Stimulated activated naive CD4-positive, alpha-beta T cell (primary cell): ENCODE measurements at places on chromosomes 5 and 9.
A peak's percentile ranks its signal among the peaks of the same experiment; 100 is the strongest.

- no peak for DNase-seq
Measured at GRCh38 chr5:26666371-26666770, 372.0 kb downstream of the CDH9 start.

GRCh38 chr9:33690143-33690933 is 105.0 kb upstream of the PRSS3 start:
- no peak for DNase-seq

- no peak for DNase-seq
Measured at GRCh38 chr5:179168664-179169063, 108.5 kb downstream of the ZNF354C start.

GRCh38 chr9:87853302-87853701 is 29.4 kb upstream of the SPATA31E1 start:
- no peak for DNase-seq

DNA sequence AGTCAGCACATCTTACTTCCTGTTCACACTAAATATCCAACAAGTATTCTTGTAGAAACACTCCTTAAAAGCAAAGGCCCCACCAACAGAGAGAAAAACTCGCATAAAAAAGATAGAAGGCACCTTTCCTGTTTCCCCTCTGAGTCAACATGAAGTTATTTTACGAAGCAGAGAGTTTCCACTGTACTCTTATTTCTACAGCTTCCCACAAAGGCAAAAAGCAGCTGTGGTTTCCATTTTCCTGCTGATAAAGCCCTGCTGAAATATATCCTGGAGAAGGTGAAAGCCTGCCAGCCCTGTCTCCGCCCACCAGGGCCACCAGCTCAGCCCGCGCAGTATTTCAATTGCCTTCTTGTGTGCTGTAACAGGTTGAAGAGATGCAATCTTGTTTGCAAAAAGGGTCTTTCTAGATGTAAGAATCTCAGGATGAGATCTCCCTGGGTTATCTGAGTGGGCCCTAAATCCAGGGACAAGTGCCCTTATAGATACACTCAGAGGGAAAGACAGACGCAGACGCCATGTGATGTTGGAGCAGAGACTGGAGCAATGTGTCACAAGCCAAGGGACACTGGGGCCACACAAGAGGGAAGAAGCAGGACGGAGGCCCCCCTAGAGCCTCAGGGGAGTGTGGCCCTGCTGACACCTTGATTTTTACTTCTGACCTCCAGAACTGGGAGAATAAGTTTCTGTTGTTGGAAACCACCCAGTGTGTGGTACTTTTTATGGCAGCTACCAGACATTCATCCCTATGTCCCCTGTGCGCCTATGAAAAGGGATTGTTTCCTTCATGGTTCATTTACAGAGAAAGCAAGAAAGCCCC is 19.9 kb downstream of the SEMA4D start:
- DNase-seq = no peak

DNA sequence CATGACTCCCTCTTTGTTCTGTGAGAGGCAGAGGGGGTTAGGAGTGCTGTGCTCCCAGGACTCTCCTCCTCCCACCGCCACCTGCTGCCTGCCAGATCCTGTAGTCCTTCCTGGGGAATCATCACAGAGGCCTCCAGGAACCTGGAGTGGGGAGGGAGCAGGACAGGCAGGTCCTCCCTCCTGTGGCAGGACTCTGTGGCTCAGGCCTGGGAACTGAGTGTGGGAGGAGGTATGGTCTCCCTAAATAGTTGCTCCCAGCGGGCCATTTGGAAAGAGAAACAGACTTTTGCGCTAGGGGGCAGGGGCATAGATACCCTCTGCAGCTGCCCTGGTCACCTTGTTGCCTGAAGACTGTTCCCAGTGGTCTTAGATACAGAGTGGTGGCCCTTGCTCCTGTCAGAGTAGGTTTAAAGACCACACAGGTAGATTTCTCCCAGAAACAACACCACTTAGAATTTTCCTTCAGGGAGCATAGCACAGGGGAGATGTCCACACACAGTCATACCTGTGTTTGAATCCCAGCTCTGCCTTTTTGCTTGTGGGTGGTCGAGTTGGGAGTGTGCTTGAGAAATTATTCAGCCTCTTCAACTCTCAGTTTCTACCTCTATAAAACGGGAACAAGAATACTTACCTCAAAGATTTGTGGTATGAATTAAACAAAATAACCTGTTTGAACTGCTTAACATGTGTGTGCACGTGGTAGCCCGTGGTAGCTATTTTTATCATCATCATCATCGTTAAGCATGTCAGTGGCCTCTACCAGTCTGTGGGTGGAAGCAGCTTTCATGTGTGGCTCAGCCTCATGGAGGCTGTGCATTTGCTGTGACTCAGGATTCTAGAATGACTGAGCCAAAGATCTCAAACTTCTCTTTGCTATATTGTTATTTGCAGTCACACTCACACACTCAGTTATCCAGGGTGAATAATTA is 55.8 kb downstream of the SLC22A5 start:
- DNase-seq = peak; percentile 57

GRCh38 chr5:15554542-15554941 is 54.6 kb downstream of the FBXL7 start:
- no peak for DNase-seq

DNA sequence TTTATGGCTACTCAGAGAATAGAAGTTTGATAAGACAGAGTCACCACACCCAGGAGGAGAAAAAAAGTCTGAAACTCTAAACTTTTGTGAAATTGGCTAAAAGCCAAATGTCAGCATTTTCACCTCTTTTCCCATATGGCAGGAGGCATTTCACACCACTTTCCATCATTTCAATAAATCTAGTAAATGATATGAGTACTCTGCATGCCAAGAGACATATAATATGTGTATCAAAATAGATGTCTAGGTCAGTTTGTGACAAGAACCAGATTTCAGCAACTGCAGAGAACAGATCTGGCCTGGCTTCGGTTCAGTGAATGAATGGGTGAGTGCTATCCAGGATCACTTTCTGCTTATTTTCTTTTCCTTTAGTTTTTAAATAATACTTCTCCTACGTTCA is 470.8 kb downstream of the ENC1 start:
- no peak for DNase-seq

DNA sequence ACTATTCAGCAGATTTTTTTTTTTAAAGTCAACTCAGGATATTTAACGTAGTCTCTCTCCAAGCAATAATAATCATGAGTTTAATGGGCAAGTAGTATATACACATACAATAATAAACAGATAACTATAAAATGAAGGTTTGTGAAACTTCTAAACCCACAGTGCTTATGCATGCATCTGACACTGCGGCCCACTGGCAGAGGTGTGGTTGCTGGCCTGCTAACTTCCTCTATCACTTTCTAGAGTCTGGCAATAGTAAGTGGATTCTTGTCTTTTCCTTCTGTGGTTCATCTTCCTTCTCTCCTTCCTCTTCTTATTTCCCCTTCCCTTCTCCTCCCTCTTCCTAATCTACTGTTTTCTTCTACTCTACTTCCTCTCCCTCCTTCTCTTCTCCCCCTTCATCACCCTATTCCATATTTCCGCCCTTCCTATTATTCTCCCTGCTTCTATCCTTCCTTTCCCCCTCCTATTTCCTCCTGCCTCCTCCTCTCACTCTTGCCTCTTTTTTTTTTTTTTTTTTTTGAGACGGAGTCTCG is 18.6 kb upstream of the AGXT2 start:
- no peak for DNase-seq

DNA sequence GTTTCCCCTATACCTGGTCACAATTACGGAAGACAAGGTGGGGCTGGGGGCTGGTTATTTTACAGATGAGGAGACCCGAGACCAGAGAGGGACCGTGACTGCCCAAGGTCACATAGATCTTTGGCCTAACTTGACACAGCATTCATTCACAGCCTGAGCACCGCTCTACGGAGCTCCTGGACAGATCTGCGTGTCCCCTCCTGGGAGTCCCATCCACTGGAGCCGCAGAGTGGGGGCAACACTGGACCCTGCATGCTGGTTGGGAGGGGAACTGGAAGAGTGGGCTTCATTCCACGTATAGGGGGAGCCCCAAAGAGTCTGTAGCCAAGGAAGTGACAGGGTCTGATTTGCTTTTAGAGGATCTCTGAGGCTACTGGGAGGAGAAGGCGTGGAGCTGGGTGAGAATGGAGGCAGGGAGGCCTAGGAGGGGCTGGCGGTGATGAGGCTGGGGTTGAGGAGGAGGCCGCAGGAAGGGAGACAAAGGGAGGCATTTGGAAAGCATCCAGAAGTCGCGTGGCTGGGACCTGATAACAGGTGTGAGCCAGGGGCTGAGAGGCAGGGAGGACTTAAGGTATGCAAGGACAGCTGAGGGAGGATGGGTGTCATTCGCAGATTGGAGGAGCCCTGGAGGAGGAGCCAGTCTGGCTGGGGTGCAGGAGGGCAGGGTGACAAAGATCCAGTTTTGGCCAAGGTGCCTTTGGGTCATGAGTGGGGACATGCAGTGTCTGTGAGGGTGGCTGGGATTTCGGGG is 64.3 kb upstream of the IER5L start:
- DNase-seq = no peak

DNA sequence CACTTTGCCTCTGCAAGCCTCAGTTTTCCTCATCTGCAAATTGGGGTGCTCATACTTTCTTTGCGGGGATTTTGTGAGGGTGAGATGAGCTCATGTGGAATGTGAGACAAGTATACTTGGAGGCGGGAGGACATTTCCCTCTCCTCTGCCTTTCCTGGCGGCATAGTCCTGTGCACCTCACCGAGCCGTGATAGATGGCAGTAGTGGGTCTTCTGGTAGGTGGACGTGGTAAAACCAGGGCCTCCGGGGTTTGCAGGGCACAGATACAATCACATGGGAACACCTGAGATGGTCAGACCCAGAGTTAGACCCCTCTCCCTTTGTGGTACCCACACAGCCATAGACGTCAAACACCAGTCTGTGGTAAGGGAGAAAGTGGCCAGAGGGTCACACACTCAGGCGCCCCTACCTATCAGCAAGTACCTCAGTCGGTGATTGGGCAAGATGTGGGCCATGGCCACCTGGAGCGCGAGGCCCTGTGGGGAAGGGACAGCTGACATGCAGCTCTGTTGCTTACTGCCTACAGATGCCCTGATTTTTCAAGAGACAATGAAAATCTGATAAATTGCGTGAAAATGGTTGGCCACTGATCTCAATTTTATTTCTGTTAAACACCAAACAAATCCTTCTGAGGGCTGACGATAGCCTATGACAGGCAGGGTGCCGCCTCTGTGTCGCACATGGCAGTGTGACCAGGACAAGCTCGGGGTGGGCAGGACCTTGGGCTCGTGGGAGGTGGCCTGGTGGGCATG is 9.9 kb downstream of the ERGIC1 start:
- no peak for DNase-seq

DNA sequence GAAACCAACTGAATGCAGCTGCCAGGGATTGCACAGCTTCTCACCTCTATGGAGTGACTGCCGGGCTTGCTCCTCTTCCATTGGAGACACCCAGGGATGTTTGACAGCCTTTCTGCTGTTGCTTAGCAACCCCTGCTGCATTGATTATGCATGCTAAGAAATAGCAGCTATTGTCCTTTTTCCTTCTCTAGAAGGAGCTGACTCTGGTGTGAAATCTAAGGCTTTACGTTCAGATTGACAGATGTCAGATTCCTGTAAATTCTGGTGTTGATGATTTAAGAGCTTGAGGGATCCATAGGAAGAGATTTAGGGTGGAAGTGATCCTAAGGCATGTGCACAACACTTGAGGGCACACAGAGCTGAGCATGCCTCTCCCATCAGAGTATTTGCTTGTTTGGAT is 267.7 kb downstream of the NTRK2 start:
- DNase-seq = no peak

DNA sequence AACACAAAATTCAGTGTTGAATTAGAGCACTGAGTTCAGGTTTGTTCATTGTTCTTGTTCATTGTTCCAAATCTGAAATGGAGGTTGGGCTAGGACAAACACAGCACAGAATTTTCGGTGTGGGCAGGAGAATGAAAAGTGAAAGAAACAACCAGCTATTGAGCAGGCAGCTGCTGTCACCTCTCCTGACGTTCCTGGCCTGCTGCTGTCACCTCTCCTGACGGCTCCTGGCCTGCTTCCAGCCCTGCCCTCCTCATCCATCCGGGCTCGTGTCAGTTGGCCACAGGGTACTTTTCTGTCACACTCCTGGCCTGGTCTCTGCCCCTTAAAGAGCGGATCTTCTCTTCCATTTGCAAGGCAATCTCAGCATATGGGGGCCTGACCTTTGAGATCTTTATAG is 45.2 kb upstream of the CKMT2 start:
- no peak for DNase-seq

GRCh38 chr5:93017376-93017775 is 563.6 kb downstream of the NR2F1-AS1 start:
- DNase-seq = no peak

GRCh38 chr5:13591621-13592020 is 352.9 kb downstream of the DNAH5 start:
- DNase-seq = no peak

DNA sequence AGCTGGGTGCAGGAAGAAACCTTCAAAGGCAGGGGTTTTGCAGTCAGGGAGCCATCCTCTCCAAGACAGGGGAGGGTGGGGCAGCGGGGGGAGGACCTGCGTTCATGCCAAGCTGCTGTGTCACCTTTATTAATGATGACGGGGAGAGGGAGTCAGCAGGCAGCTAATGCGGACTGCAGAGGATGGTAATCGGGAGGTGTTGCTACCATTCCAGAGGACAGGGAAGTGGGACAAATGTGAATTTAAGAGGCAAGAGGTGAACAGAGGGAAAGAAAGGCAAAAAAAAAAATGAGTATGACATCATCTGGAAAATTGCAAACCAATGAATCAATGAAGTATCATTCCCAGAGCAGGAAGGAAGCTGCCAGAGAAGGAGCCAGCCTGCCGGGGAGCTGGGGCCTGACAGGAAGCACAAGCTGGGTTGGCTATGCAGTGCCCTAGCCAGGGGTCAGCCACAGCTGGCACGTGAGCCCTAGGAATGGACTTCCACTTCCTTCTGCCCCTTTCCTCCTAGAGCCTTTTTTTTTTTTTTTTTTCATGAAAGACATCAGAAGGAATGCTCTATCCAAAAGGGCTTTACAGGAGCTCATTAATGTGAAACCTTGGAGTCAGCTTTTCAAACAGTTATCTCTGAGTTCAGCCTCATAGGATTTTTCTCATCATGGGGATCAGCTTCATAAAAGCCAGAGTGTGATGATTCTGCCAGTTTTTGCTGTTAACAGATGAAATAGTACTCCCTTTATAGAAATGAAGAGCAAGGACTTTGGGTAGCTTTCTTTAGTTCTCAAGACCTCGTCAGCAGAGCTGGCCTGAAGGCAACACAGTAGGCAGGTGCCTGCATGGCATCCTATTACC is 9.2 kb downstream of the INSYN2B start:
- DNase-seq = no peak

DNA sequence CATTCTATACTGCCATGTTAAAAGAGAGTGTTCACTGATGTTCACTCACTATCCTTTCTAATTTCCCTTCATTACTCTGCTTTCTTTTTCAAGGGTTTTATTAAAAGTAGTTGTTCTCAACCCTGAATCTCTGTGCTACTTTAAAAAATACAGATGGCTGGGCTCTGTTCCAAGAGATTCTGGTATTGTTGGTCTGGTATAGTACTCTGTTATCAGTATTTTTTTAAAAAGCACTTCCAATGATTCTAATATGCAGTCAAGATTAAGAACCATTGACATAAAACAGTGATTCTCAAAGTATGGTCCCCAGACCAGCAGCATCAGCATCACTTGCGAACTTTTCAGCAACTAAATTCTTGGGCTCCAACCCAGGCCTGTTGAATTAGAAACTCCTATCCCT is 77.0 kb upstream of the STARD4 start:
- no peak for DNase-seq
